ENCODE measurements at places on chromosomes 13 and 19.

- peak; percentile 32 for DNase-seq
Measured at GRCh38 chr19:5621945-5622464, 571 bp downstream of the SAFB2 start.

- DNase-seq = no peak
Measured at GRCh38 chr13:94186470-94186869, 293.0 kb downstream of the DCT start.

GRCh38 chr13:111517641-111518010 lies 197.2 kb downstream of the TEX29 start:
- no peak for DNase-seq

GRCh38 chr13:89407357-89407756 lies 1736.2 kb downstream of the SLITRK5 start:
- no peak for DNase-seq

DNA sequence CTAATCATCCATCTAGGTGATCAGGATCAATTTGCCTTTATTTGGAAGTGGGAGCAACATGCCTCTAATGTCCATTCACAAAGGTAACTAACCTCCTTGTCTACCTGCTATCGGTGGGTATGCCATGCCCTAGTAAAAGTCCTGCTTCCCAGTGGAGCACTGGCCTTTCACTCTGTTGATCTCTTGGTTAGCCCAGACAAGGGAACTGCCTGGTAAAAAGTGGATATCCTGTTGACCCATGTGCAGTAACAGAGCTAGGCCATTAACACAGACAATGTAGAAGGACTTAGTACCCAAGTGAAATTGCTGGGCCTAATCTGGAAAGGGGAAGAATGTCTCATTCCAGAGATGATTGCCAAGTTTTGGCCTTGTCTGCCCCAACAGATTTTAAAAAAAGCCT lies 171.5 kb upstream of the CSNK1A1L start:
- no peak for DNase-seq

DNA sequence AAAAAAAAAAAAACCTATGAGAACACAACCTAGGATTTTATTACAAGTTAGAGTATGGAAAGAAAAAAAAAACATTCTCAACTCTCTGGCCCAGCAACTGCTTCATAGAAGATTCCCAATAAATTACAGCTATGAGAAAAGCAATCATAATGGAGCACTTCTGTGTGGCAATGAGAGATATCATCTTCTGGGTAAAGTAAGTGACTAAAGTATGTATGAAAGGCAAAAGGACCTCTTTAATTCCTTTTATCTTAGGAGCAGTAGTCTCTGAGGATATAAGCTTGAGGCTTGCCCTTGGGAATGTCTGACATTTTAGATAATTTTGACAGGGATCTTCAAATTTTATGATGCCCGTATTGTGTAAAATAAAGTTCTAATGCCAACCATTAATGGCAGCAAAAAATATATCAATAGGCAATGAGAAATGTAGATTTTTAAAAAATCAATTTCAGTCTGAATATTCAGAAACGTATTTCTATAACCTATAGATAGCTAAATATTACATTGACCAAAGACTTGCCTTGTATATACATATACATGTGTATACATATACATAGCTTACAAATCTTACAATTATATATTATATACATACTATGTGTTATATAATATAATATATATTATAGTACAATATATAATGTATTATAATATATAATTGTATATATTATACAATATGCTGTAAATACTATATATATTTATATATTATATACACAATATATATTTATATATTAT lies 823.9 kb upstream of the SLITRK1 start:
- DNase-seq = no peak

GRCh38 chr19:56350416-56351045 lies 35.9 kb upstream of the ZSCAN5A start:
- DNase-seq = peak; percentile 29

GRCh38 chr13:28415994-28416421 lies 78.9 kb downstream of the FLT1 start:
- DNase-seq = no peak

- DNase-seq = no peak
Measured at GRCh38 chr19:48887861-48888612, 10.5 kb downstream of the TULP2 start.

DNA sequence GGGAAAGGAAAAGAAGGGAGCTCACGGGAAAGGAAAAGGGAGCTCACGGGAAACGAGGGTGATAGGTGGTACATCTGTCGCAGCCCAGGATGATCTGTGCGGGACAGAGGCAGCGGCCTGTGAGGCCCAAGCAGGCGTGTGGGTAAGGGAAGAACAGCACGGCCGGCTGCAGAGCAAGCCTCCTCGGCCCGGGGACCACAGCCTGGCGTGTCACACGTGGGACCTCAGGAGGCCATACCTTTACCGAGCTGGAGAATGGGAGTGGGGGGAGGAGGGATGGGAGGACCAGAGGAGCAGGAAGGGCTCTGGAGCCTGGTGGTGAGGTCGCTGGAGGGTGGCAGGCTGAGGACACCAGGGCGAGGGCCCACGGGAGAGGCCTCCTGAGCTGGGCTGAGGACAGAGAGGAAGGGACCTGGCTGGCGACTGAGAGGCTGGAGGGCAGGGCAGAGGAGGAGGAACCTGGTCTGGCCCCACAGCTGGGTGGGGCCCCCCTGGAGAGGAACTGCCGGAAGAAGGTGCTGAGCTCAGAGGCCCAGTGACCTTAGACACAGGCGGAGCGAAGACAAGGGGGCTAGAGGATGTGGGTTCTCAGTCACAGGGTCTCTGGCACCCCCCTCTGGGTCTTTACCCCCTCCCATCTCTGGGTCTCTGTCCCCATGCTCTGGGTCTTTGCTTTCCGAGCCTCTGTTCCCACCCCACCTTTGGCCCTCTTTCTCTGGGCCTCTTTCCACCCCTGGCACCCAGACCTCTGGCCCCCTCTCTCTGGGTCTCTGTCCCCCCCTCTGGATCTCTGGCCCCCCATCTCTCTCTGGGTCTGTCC lies 2.9 kb upstream of the FTL start:
- DNase-seq = peak; percentile 90

DNA sequence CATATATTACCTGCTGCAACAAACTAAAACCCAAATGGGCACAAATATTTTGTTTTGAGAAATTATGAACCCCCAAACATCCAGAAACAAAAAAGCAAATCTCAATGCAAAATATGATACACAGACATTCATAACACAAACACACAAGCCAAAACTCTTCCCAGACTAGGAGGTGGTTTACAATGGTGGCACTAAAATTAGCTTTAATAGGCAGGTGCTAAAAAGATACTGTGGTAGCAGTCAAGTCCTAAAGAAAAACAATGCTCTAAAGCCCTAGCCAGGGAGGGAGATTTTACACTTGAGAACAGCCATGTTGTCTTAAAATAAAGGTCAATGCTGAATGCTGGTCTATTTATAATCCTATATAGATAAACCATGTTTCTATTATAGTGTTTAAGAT lies 65.0 kb downstream of the DOCK9 start:
- DNase-seq = no peak

GRCh38 chr13:76886292-76887075 lies at the start of gene KCTD12:
Gene KCTD12, minus strand, starts transcription at chr13:76886405. Its CDS starts 257 bp downstream, at chr13:76886148.
- DNase-seq = peak; percentile 81

DNA sequence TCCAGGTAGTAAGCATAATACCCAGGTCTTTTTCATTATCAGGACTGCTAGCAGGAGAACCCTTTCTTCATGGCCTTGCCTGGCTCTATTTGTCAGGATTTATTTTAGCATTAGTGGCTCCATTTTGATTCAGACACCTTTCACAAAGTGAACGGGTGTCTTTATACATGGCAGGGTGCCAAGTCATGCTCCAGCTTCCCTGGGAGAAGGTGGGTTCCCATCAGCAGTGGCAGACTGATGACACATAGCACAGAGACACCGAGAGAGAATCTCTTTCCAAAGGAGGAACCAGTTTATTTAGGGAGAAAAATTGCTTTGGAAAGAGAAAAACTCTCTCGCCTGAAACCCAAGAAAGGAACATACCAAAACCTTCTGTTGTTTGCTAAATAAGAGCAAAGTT lies 135.3 kb upstream of the TMTC4 start:
- DNase-seq = no peak

- DNase-seq = no peak
Measured at GRCh38 chr13:103694033-103694432, 627.8 kb upstream of the SLC10A2 start.

DNA sequence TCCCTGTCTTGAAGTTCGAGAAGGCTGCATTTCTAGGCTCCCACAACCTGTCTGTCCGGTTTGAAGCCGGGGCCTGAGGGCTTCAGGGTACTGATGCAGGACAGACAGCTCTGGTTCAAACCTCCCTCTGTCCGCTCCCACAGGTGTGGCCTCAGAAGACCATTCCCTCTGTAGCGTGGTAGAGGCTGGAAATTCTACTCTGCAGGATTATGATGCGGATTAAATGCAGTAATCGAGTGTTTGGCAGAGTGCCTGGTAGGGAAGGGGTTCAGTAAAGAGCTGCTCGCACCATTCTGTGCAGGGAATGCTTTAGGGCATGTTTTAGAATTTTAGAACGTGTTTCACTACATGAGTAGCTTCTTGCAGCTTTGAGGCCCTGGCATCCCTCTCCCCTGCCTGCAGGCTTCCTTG lies 30.5 kb downstream of the PPP1R37 start:
- no peak for DNase-seq

DNA sequence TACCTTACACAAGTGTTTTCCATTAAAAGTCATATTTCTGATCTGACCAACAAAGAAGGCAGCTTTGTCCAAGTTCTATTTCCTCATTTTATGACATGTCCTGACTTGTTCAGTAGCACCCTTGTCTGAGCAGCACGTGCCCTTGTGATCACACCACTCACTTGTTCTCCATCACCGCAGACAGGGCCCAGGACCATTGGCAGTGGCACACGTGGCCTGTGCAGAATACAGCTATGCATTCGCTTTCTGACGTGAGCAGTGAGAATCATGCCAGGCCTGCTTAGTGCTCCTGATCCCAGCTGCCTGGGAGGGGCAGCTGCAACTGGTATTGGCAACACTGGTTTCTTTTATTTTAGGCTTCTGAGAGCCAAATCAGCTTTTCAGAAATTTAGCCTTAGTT lies 134.2 kb downstream of the FRY start:
- no peak for DNase-seq

DNA sequence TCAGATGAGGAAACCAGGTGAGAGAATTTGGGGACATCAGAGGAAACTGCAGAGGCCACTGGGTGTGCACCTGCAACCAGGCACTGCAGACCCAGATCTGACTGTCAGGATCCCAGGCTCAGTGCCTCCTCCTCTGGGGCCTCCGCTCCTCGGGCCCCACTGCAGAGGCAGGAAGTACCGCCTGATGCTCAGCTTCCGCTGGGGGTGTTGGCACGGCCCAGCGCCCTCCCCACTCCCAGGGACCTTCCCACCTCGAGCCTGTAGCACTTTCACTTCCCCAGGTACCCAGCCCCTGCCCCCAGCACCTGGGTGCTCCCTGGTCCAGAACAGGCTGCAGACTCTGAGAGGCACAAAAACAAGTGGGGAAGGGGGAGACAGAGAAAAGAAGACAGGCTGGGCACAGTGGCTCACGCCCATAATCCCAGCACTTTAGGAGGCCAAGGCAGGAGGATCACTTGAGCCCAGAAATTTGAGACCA lies 1.4 kb upstream of the CD37 start:
- peak; percentile 68 for DNase-seq

- DNase-seq = no peak
Measured at GRCh38 chr19:19615086-19615485, 3.4 kb downstream of the PBX4 start.

Measured in transverse colon (tissue), 4 donors.